Activated T-cell treated with anti-CD3 and anti-CD28 coated beads for 1 hour (primary cell): ENCODE measurements at places on chromosomes 1 and 21.

- DNase-seq = no peak
Measured at GRCh38 chr1:40218333-40218732, 29.4 kb upstream of the TMCO2 start.

- no peak for DNase-seq
Measured at GRCh38 chr1:154446292-154446691, 41.1 kb downstream of the IL6R start.

- no peak for DNase-seq
Measured at GRCh38 chr1:91958926-91959325, 9.7 kb downstream of the BRDT start.

DNA sequence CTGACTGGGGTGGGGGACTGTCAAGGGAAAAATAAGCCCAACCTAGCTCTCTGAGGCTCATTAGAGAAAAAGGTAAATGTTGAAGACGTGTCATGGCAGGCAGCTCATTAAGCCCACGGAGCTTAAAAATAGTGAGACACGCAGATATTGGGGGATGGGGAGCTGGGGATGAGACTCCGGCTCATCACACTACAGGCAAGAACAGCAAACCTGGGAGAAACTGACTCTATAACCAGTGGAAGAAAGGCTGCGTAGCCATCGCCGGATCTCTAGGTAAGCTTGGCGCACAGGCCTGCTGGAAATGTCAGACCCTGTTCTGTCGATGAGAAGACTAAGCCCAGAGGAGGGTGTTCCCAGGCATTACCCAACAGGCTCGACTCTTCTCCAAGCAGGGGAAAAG, 78.0 kb downstream of the SYT2 start:
- no peak for DNase-seq

- DNase-seq = no peak
Measured at GRCh38 chr1:155596864-155597263, 13.2 kb upstream of the MSTO1 start.

- no peak for DNase-seq
Measured at GRCh38 chr1:76388261-76388660, 313.7 kb downstream of the ST6GALNAC3 start.

DNA sequence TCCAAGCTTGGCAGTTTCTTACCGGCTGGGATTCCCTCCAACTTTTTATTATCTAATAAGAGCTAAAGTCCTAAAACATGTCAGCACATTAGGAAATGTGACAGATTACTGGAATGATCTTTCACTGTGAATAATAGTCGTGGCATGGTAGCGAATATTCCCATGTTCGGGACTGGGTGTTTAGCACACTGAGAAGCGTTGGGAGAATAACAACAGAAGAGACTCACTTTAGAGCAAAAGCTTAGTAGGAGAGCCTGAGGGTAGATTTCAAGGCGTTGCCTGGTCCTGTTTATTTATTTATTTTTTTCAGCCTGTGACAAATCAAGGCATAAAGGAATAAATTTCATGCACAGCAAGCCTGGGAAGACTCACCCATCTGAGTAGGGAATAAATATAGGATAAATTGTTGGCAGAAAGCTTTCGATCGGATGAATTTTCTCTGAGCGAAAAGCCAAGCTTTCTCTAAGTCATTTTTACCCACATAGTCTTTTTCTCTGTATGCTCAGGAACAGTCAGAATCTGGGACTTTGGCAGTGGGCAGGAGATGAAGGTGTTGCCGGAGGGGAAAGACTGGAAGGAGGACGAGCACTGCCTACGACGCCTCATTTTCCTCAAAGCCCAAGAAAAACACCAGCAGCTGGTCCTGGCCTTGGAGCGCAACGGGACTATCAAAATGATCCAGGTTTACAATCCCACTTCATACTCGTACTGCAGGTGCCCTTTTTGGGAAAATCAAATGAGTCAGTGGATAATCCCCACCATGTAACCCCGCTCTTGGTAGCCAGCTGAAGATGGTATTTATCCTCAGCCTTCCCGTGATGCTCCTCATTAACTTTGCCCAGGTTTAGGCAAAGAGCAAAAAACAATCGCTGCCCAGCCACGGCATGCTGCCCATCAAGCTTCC, 97.2 kb downstream of the WDR64 start:
- DNase-seq = no peak

- DNase-seq = no peak
Measured at GRCh38 chr21:31660259-31660565, 719 bp downstream of the SOD1 start.

DNA sequence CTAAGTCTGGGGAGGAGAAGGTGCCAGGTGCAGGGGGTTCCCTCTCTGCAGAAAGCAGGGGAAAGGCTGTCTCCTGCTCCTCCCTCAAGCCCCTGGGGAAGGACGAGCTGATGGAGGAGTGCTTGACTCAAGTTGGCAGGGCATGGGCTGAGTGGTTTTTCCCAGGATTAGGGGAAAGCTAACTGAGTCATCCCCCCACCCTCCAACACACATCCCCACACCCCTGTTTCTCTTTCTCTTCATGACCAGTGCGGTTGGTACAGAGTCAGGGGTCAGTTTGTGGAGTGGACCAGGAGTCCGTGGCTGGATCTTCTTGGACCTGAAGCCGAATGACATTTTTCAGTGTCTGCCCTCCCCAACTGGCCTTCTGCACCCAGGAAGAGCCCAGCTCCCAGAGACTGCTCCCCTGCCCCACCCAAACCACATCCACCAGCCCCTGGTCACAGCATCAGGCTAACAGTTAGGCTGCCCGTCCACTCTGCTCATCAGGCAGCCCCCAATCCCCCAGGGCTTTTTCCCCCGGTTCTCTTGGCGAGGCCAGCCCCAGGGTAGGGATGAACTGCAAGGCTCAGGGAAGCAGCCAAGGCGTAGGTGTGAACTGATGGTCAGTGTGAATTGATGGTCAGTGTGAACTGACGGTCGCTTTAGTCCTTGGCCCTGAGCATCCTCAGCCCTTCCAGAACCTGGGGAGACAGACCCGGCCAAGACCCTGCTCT, 81.0 kb downstream of the PAX7 start:
- no peak for DNase-seq

DNA sequence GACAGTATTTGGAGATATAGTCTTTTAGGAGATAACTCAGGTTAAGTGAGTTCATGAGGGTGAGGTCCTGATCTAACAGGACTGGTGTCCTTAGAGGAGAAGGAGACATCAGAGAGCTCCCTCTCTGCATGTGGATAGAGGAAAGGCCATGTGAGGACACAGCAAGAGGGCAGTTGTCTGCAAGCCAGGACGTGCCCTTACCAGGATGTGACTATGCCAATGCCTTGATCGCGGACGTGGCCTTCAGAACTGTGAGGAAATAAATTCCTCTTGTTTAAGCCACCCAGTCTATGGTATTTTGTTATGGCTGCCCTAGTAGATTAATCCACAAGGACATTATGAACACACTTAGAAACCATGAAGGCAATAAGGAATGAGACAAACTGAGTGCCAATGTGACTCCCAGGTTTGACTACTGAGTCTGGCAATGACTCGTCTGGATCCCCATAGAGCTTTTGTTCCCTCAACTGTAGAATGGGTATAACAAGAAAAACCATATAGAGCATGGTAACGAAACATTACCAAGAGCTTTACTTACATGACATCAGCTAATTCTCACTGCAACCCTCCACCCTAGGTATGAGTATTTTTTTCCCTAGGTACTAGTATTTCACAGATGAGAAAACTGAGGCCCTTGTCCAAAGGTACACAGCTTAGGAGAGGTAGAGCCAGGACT, 6.5 kb downstream of the URB1 start:
- no peak for DNase-seq

- DNase-seq = no peak
Measured at GRCh38 chr1:30185809-30186208, 537.6 kb downstream of the MATN1 start.

DNA sequence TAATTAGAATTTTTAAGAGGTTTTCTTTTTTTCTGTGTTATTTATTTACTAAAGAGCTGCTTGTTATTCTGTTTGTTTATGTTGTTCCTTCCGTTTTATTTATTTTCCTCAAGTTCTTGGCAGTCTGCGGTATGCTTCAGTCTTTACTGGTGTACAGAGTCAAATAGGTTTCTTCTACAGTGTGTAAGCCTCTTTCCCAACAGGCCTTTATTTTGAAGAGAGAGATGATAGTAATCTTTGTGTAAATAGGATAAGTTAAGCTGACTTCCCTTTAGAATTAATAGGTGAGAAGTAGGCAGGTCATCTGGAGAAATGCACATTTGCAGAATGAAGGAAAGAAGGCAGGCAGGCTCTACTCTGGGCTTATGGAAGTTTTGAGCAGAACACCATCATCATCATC, 23.8 kb downstream of the MAST2 start:
- DNase-seq = no peak

GRCh38 chr1:147077081-147077480, 95.2 kb downstream of the PRKAB2 start:
- DNase-seq = no peak

DNA sequence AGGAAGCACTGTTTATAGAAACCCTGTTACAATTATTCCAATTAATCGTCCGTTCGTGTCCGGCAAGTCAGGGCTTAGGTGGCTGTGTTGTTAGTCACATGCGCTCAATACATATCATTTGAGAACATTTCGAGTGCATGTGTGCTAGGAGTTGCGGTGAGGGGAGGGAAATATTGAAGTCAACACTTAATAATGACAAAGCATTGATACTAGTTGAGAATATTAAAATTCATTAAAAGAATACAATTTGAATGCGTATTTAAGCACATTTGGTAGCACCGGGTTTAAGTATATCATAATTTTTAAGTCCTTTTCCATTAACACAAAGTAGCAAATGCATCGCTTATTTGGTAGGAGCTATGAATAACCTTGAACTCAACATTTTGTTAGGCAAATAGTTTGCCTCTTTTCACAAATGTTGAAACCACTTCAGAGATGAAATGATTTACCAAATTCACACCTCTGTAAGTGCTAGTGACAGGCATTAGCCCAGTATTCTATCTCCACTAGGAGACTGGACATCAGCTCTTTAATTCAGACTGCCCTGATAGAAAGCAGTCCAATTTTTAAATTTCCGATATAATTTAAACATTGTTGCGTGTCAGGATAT, 1.1 kb upstream of the SERBP1 start:
- no peak for DNase-seq

DNA sequence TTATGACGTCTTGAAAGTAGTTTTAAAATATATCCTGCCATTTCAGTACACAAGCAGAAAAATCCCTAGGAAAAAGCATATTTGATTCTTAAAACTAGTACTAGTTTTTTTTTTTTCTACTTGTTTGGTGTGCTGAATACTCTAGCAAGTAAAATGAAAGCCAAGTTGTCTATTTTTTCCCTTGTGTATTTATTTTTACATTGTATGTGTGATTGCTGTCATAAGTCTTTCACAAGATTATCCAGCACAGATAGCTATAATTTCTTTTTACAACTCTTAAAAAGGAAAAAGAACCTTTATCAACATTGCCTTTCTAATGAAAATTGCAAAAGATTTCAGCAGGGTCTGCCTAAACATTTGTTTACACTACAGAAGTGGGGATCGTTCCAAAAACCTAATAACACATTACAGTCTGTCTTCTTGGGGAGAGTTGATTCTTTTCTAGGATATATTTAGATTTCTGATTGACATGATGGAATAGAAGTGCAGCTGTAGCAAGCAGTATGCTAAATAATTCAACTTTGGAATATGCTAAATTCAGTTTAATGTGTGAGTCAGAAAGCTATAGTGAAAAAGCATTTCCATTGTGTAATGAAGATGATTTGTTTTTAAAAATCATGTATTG, 2.5 kb downstream of the DR1 start:
- DNase-seq = no peak

DNA sequence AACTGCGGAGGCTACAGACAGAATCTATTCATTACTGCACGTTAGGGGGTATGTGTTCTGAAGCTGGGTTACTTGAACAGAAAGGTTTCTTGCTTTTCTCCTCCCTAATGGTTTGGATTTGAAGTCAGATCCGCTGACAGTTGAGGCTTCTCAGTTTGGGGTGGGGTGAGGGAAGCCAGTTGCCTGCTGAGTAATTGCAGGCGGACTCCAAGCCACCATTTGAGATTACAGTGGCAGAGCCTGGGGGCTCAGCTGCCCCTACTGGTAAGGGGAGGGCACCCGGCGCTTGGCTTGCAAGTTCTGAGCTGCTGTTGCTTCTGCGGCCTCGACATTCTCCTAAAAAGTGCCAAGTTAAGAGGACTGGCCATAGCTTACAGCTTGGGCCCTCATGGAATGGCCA, 2.0 kb downstream of the GRHL3 start:
- DNase-seq = no peak

DNA sequence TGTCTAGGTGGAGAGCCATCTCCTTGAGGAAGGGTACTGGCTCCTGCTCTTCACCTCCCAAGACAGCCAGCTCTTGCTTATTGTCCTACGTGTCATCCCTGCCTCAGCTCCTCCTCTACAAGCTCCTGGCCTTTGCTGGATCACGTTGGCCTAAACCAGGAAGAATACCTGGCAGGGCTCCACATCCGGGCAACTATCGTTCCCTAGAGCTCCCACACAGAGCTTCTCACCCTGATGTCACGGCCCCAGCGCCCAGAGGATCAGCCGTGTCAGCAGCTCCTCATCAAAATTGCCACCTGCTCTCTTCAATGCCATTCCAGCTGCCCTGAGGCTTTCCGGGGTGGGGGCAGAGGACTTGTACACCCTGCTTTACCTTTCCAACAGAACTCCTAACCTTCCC, 1.9 kb upstream of the TPM3 start:
- DNase-seq = no peak
